Amniotic epithelial cell (primary cell): ENCODE measurements at places on chromosomes 12 and 14.
A peak's percentile ranks its signal among the peaks of the same experiment; 100 is the strongest.

GRCh38 chr12:125455556-125455955 lies 390.3 kb downstream of the AACS start:
- DNase-seq, result no peak

DNA sequence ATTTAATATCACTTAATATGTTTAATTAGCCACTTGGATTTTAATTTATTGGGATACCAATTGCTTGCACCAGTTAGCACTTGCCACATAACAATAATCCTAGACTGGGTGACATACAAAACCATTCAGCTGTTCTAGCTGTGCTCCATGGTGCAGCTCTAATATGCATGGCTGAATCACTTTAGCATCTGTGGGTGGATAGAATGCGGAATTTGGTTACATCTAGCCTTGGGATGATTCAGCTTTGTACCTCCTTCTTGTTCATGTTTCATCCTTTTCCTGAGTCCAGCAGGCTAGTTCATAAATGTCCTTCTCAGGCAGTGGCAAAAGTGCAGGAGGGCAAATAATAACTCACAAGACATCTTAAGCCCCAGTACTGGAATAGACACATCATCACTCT lies 1263.0 kb downstream of the LRFN5 start:
- peak; percentile 67 for DNase-seq

- DNase-seq, result peak; percentile 74
These were observed 7.8 kb downstream of the NT5DC3 start for GRCh38 chr12:103833095-103833775.

DNA sequence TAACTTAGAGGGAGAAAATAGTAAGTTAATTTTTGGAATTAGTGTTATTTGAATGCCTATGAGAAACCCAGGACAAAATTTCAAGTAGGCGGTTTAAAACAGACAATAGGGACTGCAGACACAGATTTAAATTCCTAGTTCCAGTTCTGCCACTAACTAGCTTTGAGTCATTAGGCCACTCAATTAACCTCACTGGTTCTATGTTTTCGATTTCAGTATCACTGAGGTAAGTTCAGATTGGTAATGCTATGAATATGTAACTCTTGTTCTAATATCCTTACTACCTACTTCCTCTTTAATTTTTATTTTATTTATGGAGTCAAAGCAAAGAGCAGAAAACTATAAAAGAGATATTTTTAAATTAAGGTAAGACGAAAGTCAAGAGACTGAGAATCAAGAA lies 52.6 kb downstream of the GALC start:
- DNase-seq, result no peak

- no peak for DNase-seq
These were observed 9.9 kb upstream of the ACVR1B start for GRCh38 chr12:51941604-51942003.

DNA sequence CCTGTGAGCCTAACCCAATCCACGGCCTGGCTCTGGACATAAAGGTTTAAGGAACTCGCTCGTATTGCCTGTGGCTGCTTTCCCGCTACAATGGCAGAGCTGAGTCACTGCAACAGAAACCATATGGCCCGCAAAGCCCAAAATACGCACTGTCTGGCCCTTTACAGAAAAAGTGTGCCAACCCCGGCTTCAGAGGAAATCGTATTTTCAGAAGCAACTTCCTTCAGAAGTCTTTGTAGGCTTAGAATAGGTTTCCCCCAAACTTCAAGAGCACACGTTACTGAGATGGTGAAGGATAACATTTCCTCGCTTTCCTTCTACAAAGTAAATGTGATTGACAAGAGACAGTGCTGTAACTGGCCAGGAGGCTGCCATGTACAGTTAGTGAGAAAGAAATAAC lies 34.8 kb upstream of the TESC start:
- no peak for DNase-seq

DNA sequence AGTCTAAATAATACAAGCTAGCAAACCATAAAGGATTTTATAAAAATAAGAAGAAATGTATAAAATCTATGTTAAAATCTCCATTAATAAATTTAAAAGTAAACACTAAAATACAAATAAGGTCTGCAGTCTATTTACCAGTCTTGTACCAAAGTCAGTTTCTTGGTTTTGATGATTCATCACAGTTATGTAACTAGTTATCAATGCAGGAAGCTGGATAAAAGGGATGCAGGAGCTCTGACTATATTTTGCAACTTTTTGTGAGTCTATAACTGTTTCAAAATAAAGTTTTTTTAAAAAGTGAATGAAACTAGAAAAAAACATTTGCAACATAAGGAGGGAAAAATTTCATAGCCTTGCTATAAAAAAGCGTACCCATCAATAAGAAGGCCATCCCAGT lies 151.5 kb downstream of the DERA start:
- peak; percentile 56 for DNase-seq

- DNase-seq, result peak; percentile 83
These were observed 45.0 kb upstream of the AMN1 start for GRCh38 chr12:31773867-31774266.

GRCh38 chr12:75526655-75527511 lies 15.5 kb upstream of the KRR1 start:
- peak; percentile 59 for DNase-seq

DNA sequence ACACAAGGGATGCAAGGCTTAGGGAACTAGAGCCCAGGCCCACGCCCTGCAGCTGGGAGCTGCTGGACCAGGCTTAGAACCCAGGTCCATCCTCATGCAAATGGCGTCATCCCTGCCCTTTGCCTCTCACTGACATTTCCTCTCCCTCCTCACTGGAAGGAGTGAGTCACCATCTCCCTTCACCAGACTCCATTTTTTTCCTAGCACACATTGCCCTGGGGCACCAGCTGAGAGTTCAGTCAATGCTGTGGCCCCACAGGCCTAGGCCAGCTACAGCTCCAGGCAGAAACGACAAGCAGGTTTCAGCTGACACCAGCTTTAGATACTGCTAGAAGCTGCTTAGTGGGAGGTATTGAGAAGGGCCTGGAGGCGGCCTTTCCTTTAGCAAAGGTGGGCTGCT lies 98.9 kb downstream of the RIMBP2 start:
- DNase-seq, result no peak

DNA sequence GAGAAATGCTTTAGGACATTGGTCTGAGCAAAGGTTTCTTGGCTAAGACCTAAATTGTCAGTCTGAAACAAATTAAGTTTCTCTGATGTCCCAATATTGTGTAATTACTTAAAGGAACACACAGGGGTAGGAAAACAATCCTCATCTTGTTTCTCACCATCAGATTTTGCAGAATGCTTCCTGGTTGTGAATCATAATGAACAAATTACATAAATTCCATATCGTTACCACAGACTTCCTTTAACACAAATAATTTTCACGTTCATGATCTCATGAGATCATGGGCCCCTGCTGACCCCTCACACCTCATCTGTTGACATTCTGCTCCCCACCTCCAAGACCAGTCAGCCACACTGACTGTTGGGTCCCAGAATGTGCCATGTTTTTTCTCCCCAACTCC lies 194.1 kb downstream of the MON2 start:
- DNase-seq, result peak; percentile 94

DNA sequence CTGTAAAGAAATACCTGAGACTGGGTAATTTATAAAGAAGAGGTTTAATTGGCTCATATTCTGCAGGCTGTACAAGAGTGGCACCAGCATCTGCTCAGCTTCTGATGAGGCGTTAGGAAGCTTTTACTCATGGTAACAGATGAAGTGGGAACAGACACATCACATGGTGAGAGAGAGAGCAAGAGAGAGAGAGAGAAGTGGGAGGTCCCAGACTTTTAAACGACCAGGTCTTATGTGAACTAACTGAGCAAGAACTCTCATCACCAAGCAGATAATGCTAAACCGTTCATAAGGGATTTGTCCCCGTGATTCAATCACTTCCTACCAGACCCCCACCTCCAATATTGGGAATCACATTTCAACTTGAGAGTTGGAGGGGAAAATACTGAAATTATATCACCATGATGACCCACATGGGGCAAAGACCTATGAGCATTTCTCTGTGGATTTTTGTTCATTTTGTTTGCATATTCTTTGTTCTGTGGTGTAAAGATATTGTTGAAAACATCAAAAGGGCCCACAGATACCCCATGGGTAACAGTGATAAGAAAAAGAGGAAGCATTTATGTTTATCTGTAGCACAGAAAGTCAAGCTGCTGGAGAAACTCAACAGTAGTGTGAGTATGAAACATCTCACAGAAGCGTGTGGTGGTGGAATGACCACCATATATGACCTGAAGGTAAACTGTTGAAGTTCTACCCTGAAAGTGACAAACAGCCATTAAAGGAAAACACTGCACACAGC lies 135.2 kb upstream of the PDE3A start:
- no peak for DNase-seq

- peak; percentile 62 for DNase-seq
These were observed 3.0 kb upstream of the FAM177A1 start for GRCh38 chr14:35043046-35043445.

DNA sequence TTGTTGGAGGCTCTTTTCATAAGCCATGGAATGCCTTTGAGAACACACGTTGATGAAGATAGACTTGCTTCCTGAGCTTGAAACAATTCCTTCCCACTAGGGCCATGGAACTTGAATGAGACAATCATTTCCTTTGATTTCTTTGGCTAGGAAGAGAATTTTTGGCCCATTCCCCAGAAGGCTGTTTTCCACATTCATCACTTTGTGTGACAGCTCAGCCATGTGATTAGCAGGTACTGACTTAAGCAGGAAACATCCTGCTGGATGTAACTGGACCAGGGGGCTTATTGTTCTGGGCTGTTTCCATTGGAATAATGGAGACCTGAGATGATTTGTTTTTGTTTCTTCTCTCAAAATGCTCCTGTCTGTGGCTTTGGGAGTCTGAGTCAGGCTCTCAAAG lies 469.8 kb upstream of the SEL1L start:
- DNase-seq, result no peak

DNA sequence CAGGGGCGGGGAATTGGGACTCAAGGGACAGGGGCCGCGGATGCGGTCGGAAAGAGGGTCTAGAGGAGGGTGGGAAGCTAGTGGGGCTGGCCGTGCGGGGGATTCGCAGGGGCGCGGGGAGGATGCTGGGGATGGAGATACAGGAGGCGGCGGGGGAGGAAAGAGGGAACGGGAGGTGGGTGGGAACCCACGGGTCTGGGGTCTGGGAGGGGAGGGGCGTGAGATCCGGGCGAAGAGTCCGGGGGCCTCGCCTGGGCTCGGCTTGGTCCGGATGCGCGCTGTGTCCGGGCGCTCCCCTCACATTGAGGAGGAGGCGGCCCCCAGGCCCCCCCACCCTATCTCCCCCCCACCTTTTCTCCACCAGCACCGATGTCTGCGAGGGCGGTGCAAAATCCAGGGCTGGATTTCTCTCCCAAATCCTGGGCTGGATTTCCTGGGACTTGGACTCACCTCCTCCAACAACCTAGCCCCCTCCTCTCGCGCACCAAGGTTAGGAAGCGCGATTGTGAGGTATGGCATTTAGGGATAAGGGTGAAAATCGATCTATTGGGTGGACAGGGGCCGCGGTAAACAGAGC lies at the start of gene AGAP2:
AGAP2 (minus strand) TSS at position 82 of the 577 bp plus-strand sequence. CDS start 496 bp downstream, outside the sequence.
- no peak for DNase-seq

GRCh38 chr12:7351177-7351576 lies 47.3 kb downstream of the ACSM4 start:
- DNase-seq, result peak; percentile 4

DNA sequence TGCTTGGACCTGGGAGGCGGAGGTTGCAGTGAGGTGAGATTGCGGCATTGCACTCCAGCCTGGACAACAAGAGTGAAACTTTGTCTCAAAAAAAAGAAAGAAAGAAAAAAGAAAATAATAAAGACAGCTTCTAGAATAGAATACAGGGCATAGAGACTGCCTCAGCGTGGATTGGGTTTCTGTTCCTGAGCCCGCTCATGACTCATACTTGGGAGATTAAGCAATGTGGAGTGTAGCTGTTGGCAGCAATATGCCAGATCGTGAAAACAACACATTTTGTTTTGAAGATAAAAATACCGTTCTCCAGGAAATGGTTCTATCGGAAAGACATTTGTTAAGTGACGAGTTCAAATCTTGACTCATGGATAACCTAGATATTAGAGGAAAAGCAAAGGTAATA lies 67.2 kb downstream of the GLT1D1 start:
- DNase-seq, result peak; percentile 12

DNA sequence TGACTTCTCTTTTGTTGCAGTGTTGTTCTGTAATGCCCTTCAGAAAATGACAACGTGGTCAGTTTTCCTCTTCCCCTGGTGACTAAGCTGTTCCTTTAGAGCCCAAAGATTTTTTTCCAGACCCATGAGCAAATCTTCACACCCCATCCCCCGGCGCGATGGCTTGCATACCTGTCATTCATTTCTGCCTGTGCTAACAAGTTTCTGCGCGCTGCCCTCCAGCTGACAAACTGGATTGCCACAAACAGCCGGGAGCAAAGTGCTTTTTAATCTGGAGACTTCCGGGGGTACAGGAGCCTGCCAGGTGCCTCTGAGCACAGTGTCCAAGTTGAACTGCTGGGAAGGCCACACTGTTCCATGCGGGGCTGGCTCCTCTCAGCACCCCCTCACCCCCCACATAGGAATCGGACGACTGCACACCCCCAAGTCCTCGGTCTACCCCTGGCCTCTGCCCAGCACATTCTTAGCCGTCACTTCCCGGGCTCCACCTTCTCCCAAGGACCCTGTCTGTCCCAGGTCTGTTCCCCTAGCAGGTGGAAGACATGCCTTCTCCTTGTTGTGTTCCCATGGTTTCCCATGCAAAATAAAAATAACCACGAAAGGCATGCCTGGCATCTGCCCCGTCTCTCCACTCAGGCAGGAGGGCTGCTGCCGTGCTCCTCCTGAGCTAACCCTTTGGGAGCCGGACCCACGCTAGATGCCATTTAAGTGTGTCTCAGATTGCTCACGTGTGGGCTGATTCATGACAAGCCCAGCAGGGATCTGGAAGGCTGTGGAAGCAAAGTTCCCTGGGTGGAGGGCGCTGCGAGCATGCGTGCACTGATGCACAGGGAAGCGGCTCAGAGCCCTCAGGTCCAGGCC lies 14.1 kb downstream of the RILPL1 start:
- DNase-seq, result peak; percentile 81

GRCh38 chr12:127162902-127163301 lies 1104.1 kb upstream of the TMEM132C start:
- peak; percentile 23 for DNase-seq

- no peak for DNase-seq
These were observed 10.4 kb upstream of the SALL2 start for GRCh38 chr14:21536418-21537089.

- no peak for DNase-seq
These were observed 5.3 kb downstream of the TTC8 start for GRCh38 chr14:88829685-88830302.

- DNase-seq, result no peak
These were observed 10.0 kb downstream of the SLC38A4 start for GRCh38 chr12:46815809-46816208.

GRCh38 chr14:22560662-22561365 lies 28.2 kb downstream of the DAD1 start:
- no peak for DNase-seq

DNA sequence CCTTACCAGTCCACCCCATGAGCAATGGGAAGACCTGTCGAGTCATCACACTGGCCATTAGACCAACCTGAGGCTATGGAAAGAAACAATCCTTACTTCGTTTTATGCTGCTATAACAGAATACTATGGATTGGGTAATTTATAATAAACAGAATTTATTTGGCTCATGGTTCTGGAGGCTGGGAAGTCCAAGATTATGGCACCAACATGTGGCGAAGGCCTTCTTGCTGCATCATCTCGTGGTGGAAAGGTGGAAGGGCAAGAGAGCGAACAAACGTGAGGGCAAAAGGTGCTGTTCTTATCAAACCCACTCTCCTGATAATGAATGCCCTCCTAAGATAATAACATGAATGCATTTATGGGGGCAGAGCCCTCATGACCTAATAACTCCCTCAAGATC lies 9.6 kb upstream of the SPTB start:
- no peak for DNase-seq
